ENCODE measurements at places on chromosomes 2 and 18.

DNA sequence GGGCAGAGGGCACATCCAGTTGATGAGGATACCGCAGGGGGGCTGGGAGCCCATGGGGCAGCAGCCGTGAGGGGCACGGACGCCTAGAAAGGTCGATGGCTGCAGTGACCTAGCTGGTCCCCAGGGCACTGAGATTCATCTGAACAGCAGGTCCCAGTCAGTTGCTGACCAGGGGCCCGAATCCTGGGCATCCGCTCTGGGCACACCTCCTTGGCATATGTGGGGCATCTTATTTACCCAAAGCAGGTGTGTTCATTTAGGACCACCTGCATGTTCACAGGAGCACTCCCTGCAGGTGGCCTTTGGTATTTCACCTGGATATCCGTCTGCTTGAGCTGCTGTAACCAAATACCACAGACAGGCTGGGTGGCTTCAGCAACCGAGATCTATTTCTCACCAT is 72.0 kb upstream of the ODC1 start:
- no peaks in the 10 kb centered on the region for H3K4me1 ChIP-seq
- no peaks in the 10 kb centered on the region for H3K27me3 ChIP-seq
- no peak overlapping the region for H3K4me3 ChIP-seq
- peak; percentile 12 for DNase-seq

DNA sequence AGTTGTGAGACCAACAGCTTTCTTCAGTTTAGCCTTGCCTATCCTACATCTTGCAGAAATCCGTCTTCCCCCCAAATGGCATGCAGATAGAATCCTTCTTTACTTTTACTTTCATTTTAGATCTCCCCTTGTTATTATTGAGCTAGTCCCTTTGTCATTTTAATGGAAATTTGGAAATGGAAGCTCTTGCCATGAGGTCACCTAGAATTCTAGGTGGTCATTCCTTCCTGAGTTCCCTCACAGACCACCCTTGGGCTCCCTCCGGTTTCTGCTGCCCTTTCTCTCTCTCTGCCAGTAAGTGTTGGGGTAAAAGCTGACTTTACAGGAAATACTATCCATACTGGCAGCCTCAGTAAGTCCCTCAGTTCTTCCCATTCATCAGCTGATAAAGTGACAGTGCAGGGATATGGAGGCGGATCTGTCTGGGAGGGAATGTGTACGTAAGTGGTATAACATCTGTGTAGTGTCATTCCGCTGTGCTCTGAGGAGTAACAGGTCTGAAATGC is 30.2 kb downstream of the ARHGAP25 start:
- H3K4me3 ChIP-seq = peak overlapping the region; percentile 30
- no peak for DNase-seq
- H3K27me3 ChIP-seq = no peaks in the 10 kb centered on the region
- peak overlapping the region; percentile 67 for H3K27ac ChIP-seq
- no peaks in the 10 kb centered on the region for H3K36me3 ChIP-seq

DNA sequence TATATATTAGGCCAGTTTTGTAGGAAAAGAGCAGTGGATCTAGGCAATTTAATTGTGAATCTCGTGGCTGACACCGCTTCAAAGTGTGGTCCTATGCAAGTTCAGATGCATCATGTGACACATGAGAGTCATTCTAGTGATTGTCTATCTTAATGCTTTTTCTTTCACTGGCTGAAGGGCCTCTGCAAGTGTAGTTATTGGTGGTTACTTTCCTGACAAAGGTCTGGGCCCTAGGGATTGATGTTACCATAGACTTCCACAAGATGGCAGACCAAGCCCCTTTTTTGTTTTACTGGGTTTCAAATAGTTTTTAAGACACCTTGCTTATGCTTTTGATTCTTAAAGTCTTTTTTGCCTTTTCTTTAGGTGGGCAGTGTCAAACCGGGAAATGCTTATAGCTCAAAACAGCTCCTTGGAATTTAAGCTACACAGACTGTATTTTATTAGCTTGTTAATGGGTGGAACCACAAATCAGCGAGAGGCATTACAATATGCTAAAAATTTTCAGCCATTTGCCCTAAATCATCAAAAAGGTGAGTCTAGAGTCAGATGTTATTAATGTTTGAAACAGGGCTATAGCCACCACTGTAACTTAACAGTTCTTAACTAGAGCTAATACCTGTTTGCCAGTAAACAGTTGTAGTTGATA is 25.9 kb downstream of the CD8A start:
- no peaks in the 10 kb centered on the region for H3K27me3 ChIP-seq
- no peaks in the 10 kb centered on the region for H3K4me1 ChIP-seq
- peak; percentile 44 for DNase-seq
- no peak overlapping the region for H3K27ac ChIP-seq

DNA sequence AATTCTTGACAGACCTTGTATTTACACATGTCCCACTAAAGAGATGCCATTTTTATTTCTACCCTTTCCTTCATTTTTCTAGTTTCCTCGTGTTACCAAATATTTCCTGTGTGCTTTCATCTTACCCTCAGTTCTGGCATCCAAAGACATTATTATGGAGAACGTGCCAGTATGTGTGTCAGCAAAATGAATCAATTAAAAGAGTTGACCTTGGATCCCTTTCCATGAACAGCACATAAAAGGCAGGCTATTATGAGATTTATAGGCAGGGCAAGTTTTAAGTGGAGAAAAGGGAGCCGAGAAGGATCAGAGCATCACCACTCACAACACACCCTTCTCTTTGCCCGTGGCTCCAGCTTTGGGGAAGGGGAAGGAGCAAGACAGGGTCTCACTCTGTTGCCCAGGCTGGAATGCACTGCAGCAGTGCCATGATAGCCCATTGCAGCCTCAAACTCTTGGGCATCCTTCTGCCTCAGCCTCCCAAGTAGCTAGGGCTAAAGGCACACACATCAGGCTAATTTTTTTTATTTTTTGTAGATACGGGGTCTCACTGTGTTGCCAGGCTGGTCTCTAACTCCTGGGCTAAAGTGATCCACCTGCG is 149.9 kb downstream of the GFPT1 start:
- no peak for DNase-seq
- no peaks in the 10 kb centered on the region for H3K27me3 ChIP-seq
- no peak overlapping the region for H3K4me3 ChIP-seq

DNA sequence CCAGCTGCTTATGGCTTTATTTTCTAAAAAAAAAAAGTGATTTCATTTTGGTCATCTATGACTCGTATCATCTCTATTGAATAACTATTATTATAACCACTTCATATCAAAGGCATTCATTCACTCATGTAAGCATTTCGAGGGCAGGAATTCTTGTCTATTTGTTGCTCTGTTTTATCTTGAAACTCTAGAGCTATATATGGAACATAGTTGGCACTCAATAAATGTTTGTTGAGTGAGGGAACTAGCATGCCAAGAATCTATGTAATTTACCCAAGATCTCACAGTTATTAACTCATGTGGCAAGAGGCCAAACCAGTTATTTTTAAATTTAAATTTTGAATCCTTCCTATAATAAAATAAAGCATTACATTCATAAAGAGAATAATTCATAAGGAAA is 470.1 kb downstream of the TMX3 start:
- no peaks in the 10 kb centered on the region for H3K27me3 ChIP-seq
- no peaks in the 10 kb centered on the region for H3K36me3 ChIP-seq
- no peak overlapping the region for H3K4me3 ChIP-seq
- no peaks in the 10 kb centered on the region for H3K4me1 ChIP-seq
- H3K27ac ChIP-seq = no peak overlapping the region

DNA sequence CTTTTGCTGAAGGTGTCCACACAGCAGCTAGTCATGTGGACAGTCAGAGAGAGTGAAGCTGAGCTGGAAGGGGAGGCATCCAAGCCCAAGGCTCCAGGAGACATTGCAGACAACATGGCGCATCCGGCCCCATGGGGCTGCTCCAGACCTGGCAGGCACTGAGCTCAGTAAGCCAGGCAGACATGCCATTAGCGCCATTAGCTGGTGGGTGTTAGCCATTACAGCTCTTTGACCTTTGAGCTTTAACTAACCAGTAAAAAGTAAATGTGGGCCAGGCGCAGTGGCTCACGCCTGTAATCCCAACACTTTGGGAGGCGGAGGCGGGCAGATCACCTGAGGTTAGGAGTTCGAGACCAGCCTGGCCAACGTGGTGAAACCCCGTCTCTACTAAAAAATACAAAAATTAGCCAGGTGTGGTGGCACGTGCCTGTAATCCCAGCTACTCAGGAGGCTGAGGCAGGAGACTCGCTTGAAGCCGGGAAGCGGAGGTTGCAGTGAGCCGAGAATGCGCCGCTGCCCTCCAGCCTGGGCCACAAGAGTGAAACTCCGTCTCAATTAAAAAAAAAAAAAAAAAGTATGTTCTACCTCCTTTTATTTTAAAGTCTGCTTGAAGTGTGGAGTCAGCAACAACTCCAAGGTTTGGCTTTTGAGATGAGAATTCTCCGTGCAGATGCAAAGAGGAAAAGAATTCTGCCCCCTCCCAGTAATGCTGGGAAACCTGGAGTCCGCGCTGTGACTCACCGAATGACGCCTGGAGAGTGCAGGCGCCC is 69.4 kb downstream of the TWSG1 start:
- no peak overlapping the region for H3K4me3 ChIP-seq
- H3K4me1 ChIP-seq = no peaks in the 10 kb centered on the region
- H3K27me3 ChIP-seq = no peaks in the 10 kb centered on the region
- no peaks in the 10 kb centered on the region for H3K36me3 ChIP-seq
- H3K27ac ChIP-seq = no peak overlapping the region

- no peaks in the 10 kb centered on the region for H3K4me1 ChIP-seq
- no peak overlapping the region for H3K27ac ChIP-seq
- DNase-seq = no peak
Measured at GRCh38 chr2:58922245-58922644, 681.1 kb upstream of the FANCL start.

- no peaks in the 10 kb centered on the region for H3K36me3 ChIP-seq
- DNase-seq = no peak
- no peak overlapping the region for H3K27ac ChIP-seq
- H3K4me1 ChIP-seq = no peaks in the 10 kb centered on the region
- no peak overlapping the region for H3K4me3 ChIP-seq
- H3K27me3 ChIP-seq = no peaks in the 10 kb centered on the region
Measured at GRCh38 chr2:170371231-170371998, 193.5 kb downstream of the MYO3B start.

DNA sequence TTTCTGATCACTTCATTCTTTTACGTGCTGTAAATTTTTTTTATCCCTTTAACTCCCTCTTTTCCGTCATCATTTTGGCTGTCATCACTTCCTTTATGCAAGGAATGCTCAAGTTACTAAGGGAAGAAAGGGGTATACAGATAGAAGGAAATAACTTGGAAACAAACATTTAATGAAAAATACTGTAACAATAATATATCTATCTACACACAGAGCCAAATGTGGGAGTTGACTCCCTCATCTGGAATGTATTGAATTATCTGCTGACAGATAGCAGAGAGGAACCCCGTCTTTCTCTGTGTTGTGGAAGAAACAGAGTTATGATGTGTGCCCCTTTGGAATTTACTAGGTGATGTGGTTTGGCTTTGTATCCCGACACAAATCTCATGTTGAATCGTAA is 182.5 kb upstream of the NXPH2 start:
- H3K4me1 ChIP-seq = no peaks in the 10 kb centered on the region
- H3K4me3 ChIP-seq = no peak overlapping the region
- no peak for DNase-seq
- H3K27ac ChIP-seq = no peak overlapping the region

DNA sequence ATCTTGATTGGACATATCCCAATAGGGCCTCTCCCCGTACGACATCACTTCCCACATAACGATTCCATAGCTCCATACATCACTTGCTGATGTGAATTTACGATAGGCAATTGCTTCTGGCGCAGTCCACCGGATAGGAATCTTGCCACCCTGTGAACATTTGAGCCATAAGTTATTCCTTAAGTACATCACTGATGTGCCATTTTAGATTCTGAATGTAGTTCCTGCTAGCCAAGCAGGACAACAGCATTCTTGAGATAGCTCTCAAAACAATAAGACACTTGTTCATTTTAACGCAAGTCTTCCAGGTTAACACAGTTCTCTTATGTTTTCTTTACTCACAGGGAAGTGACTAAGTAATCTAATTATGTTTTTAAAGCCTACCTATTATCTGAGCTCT is 138.0 kb downstream of the EPHA4 start:
- DNase-seq = no peak
- H3K4me1 ChIP-seq = no peaks in the 10 kb centered on the region
- no peak overlapping the region for H3K27ac ChIP-seq
- H3K36me3 ChIP-seq = no peaks in the 10 kb centered on the region

GRCh38 chr2:18600255-18600613 is 10.9 kb upstream of the NT5C1B start:
- H3K27ac ChIP-seq = no peak overlapping the region
- H3K4me3 ChIP-seq = no peak overlapping the region
- DNase-seq = no peak
- H3K27me3 ChIP-seq = no peaks in the 10 kb centered on the region

DNA sequence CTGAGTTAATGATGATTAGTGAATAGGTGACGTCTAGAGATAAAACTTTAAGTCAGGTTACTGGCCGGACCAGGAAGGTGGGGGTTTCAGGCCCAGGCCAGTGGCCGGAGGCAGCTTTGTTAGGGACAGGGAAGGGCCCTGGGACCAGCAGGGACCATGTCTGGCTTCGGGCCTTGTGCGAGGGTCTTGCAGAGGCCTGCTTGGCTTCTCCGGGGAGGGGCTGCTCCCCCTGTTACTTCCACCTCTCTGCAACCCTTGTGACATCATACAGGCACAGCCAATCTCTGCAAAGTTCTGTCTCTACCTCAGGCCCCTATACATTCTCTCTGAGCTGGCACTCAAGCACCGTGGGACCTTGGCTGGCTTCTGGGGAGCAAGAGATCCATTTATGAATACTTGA is at the start of gene ALLC:
Gene ALLC (plus strand): TSS at position 320 of the 400 bp plus-strand sequence. CDS start 12,958 bp downstream, outside the sequence.
- no peak within 1 kb of the TSS for H3K4me3 ChIP-seq
- no peak for DNase-seq
- no peak within 1 kb of the TSS for H3K27ac ChIP-seq
- H3K27me3 ChIP-seq = no peaks in the 10 kb centered on the region

- peaks cover 7% of the 10 kb centered on the region for H3K27me3 ChIP-seq
- H3K27ac ChIP-seq = no peak overlapping the region
- DNase-seq = no peak
- H3K36me3 ChIP-seq = no peaks in the 10 kb centered on the region
Measured at GRCh38 chr2:26529406-26530239, 51.7 kb upstream of the OTOF start.

DNA sequence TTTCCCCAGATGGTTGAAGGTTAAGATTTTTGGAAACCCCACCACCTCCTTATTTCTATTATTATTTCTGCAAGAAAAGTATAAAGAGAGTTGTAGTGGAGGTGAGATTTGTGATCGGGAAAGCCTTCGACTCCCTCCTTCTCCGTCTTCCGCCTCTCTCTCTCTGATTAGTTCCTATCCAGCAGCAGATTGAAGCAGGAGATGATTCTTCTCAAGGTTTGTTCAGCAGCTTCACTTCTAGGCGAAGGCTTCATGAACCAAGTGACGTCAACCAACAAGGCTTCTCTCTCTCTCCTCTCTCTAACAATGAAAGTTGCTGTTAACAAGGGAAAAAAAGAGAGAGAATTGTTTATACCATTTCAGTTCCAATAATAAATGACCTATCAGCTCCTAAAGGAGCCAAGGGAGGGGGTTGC is at the start of gene BAZ2B:
Gene BAZ2B (minus strand): TSS at position 263 of the 416 bp plus-strand sequence. CDS start 137,829 bp downstream, outside the sequence.
- no peaks in the 10 kb centered on the region for H3K27me3 ChIP-seq
- H3K4me1 ChIP-seq = peaks cover 16% of the 10 kb centered on the region
- peak; percentile 77 for DNase-seq
- H3K36me3 ChIP-seq = no peaks in the 10 kb centered on the region
- H3K27ac ChIP-seq = peak within 1 kb of the TSS; percentile 95

GRCh38 chr2:132936791-132937190 is 266.8 kb upstream of the LYPD1 start:
- no peaks in the 10 kb centered on the region for H3K4me1 ChIP-seq
- H3K27ac ChIP-seq = no peak overlapping the region
- H3K36me3 ChIP-seq = no peaks in the 10 kb centered on the region
- DNase-seq = no peak
- H3K4me3 ChIP-seq = no peak overlapping the region
- no peaks in the 10 kb centered on the region for H3K27me3 ChIP-seq

- no peak overlapping the region for H3K27ac ChIP-seq
- DNase-seq = no peak
- H3K36me3 ChIP-seq = peaks cover 9% of the 10 kb centered on the region
- no peaks in the 10 kb centered on the region for H3K4me1 ChIP-seq
Measured at GRCh38 chr2:69077252-69077950, 64.4 kb downstream of the ANTXR1 start.

All from small intestine (tissue), 16 donors.